Transverse colon (tissue), 4 donors: ENCODE measurements at places on chromosomes 4 and X.

GRCh38 chrX:45348296-45348695 lies 147.6 kb upstream of the DIPK2B start:
- DNase-seq = no peak

GRCh38 chr4:108683479-108683878 lies 33.1 kb downstream of the OSTC start:
- DNase-seq = no peak

DNA sequence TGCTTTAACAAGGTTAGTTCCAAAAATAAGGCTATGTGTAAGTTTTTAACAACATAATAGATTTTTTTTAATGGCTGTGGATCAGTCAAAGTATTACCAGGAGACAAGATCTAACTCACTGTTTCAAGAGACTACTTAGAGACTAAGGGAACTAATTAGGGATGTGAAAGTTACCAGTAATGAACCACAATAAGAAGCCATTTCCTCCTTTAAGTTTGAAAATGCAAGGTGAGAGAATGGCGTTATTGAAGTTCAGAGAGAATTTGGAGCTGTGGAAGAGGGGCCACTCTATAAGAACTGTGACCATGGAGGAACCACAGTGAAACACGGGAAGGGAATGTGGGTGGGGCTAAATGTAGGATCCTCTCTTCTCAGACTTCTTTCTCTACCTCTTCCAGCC lies 624.2 kb downstream of the GLUD2 start:
- DNase-seq = no peak

DNA sequence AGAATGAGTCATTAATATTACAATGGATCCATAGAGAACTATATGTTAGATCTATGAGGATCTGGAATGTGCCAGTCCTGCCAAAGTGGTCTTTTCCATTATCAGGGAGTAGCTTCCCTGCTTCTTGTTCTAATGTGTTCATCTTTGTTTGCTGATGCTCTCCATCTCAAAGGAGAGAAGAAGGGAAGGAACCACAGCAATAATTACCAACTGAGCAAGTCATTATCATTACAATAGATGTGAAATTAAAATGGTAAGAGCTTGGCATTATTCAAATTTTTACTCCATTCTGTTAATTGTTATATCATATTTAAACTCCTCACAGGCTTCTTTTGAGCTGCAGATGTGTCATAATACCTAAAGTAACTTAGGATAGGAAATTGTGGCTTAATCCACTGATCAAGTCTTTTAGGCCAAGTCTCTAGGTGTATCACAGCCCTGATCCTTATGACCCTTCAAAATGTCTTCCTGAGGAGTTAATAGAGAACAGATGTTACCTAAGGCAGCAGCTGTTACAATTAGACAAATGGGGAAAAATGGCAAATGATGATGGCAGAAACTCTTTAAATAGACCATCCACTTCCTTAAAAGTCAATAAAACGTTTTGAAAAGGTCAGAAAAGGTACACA lies 1492.7 kb upstream of the IGFBP7 start:
- no peak for DNase-seq

- no peak for DNase-seq
Observed at GRCh38 chr4:80263541-80264351, 2.7 kb upstream of the FGF5 start.

- DNase-seq = no peak
Observed at GRCh38 chr4:52842792-52843191, 19.3 kb upstream of the RASL11B start.

DNA sequence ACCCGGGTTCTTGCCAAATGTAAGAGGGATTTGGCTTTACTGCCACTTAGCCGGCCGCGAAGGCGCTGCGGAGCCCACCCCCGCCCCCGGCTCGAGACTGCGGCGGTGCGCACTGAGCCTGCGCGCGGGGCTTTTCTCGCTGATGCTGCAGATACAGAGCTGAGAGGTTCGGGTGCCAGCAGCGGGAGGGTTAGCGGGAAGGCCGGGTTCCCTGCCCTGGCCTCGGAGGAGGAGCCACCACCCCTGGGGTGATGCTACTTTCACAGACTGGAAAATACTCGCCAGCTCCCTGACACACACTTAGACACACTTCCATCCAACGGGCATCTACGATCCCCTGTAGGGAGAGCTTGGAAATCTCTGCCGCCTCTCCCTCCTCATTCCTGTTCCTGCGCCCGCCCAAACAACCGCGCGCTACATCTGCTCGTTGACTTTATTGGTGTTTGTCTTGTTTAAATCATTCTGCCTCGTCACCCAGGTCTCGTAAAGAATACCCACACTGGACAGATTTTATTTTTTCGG lies 2.1 kb upstream of the PCDH7 start:
- DNase-seq = peak; percentile 19

- DNase-seq = no peak
Observed at GRCh38 chrX:148504506-148504905, 4.1 kb downstream of the AFF2 start.

GRCh38 chrX:123075947-123076561 lies 108.0 kb upstream of the GRIA3 start:
- no peak for DNase-seq

GRCh38 chr4:108947526-108947925 lies 184.7 kb upstream of the ETNPPL start:
- no peak for DNase-seq

GRCh38 chr4:67700116-67700737 lies 728 bp downstream of the UBA6 start:
- DNase-seq = no peak

GRCh38 chr4:101528526-101528925 lies 181.2 kb upstream of the PPP3CA start:
- DNase-seq = no peak

DNA sequence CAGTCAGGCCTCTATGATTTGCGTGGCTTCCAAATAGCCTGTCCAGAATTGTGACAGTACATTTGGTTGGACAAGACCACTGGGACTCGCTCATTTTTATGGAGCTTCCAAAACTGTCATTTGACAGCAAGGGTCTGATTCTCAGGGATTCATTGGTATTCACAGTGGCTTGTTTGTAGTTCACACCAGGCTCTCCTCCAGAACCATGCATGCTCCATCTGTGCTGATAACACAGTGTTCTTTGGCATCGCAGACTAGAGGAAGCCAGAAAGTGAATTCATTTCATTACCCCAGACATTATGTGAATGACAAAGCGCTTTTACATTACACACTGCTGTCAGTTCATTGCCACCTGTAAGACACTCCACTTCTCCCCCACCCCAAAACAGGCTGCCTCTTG lies 208.3 kb downstream of the ARHGAP10 start:
- DNase-seq = no peak

GRCh38 chr4:146443525-146443924 lies 78.2 kb downstream of the SLC10A7 start:
- DNase-seq = no peak
